D341Med (cell line): ENCODE measurements at places on chromosomes 2 and 18.

GRCh38 chr2:214542295-214542694 is 131.4 kb downstream of the VWC2L start:
- no peak for DNase-seq

- no peak for DNase-seq
These were observed 47.3 kb downstream of the ROCK1 start for GRCh38 chr18:21064347-21064746.

GRCh38 chr18:26804519-26804918 is 61.0 kb downstream of the AQP4 start:
- DNase-seq = peak; percentile 58

- no peak for DNase-seq
These were observed 4.3 kb upstream of the RBM43 start for GRCh38 chr2:151265991-151266390.

DNA sequence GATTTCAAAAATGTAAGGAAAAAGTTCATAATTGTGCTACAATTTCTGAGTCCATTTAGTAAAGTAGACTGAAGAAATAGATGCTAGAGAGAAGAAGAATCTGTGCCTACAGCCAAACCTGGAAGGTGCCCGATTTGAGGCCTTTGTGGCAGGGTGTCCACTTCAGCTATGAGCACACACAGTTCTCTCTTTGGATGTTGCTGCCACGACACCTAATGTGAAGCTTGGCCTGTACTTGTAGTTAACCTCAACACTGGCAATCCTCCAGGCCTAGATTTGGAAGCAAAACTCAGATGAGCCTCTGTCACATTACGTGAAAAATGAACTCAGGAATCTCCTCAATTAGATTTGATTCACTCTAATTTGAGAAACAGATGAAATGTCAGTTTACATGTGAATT is 90.1 kb upstream of the LRP1B start:
- no peak for DNase-seq

- DNase-seq = peak; percentile 55
These were observed 56.4 kb downstream of the ZFP36L2 start for GRCh38 chr2:43169987-43170386.

DNA sequence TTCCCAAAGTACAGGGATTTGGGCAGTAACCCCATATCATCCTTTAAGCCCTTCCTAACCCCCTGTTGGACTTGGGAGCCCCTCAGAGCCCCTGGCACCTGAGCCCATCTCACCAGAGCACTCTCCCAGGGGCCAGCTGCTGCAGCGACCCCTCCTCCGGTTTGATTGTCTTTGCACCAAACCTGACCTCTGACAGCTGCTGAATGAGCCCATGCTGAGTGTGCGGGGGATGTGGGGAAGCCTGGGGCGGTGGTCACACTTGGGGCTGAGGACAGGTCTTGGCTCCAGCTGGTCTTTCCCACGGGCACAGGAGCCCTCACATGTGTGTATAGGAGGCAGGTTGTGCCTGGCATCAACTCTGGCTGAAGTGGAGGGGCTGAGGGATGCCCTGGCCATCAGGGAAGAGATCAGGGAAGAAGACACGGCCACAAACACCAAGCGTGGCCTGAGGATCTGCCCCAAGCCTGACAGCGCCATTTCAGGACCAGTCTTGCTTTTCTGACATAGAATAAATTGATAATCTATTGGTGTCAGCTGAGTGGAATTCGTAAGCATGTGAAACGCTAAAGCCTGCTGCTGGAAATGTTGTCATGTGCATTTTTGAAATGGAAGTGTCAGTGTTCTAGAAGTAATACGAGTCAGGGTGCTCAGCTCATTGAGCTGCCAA is 102.4 kb downstream of the ACKR3 start:
- DNase-seq = no peak

DNA sequence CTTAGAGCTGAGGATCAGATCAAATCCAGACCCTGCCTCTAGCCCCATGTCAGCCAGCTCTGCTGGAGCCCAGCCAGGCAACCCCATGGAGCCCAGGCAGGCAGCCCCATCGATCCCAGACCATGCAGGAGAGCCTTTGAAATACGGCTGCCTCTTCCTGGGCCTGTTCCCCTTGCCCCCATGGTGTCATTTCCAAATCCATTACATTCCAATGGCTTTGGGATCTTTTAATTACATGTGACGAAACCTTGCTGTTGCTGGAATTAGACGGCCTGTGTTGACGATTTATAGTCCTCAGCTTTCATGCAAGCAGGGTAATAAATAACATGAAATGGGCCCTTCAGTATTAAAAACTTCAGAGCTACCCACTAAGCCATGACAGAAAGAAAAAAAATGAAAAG is 75.8 kb upstream of the SLC14A2 start:
- no peak for DNase-seq

DNA sequence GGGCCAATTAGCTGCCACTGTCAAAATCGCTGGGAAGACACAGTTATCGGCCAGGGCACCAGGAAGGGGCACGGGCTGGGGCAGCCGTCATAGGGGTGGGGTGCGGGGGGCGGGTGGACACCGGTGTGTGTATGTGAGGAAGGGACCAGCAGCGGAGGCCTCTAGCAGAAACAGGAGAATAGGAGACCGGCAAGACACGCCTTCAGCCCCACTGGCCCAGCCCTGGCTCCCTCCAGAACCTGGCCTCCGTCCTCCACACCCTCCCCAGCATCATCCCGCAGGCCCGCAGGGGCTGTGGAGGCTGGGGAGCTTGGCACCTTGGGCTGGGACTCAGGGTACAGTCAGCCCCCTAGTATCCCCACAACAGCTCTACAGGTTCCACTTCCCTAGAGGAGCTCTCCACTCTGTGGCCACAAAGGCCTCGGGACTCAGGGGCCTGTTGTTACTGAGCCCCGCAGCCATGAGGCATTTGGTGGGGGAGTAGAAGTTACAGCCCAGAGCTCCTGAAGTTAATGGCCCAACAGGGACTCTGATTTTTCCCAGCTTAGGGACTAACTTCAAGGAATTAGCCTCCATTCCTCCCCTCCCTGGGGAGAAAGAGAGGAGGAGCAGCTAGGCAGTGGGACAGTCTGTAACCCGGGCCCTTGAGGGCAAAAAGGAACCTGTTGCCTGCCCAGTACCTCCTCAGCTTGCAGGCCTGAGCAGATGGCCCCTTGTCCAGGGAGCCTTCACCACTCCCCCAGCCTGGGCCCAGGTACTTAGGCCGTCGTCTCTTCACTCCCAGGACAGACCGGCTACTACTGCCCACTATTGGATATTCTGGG is 19.9 kb downstream of the SH2D6 start:
- DNase-seq = peak; percentile 54

DNA sequence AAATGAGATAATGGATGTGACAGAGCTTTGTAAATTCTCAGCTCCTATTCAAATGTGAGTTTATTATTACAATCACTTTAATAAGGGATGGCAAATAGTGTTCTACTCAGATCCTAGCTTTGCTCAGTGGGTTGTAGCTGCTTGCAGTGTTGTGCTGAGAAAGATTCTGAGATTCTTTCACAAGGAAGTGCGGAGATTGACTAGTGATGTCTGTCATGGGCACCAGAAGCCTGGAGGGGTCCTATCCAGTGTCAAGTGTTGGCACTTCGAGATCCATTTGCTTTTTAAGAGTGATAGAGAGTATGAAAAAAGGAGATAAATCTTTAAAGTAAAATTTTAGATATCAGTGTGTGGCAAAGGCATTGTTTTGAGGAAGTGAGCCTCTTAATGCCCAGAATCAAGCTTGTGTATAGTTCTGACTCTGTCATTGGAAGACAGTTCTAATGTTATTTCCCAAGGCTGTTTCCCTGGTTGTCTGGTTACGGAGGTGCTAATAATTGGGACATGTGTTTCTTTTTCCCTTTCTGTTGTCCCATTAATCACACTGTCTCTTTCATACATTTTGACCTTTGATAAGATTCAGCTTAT is 181.7 kb upstream of the SPRED2 start:
- no peak for DNase-seq
